ENCODE measurements at places on chromosomes 16 and 17. TPM values are rescaled to one million over a fixed set of nuclear protein-coding genes. Genes with fewer than 3 reads are reported as not detected.

HAPSTR1 gene
- 28.0 TPM for total RNA-seq

TAF1C gene
- total RNA-seq: 27.9 TPM

KRT36 gene
- total RNA-seq: not detected

CCL22 gene
- not detected for total RNA-seq

CACNG1 gene
- total RNA-seq: not detected

TMEM97 gene
- 49.5 TPM for total RNA-seq

SBK1 gene
- 0.38 TPM for total RNA-seq

ASGR1 gene
- 0.82 TPM for total RNA-seq

ERAL1 gene
- 85.9 TPM for total RNA-seq

BAIAP3 gene
- 0.86 TPM for total RNA-seq

KRTAP9-2 gene
- total RNA-seq: not detected

C16orf96 gene
- total RNA-seq: not detected

ATP2A1 gene
- total RNA-seq: 2.7 TPM

ABI3 gene
- total RNA-seq: not detected

SPATA32 gene
- total RNA-seq: 0.17 TPM

BCAR1 gene
- 82.8 TPM for total RNA-seq

SLC35G6 gene
- not detected for total RNA-seq

CACNA1G gene
- 4.6 TPM for total RNA-seq

STAC2 gene
- 0.14 TPM for total RNA-seq

FLCN gene
- total RNA-seq: 33.2 TPM

NLRC3 gene
- total RNA-seq: 0.05 TPM

GLP2R gene
- 14.7 TPM for total RNA-seq

SLC5A11 gene
- total RNA-seq: 0.66 TPM

USP32 gene
- 37.5 TPM for total RNA-seq

GJD3 gene
- total RNA-seq: 1.2 TPM

PDE6G gene
- 2.5 TPM for total RNA-seq

SLFN13 gene
- 4.2 TPM for total RNA-seq

AANAT gene
- total RNA-seq: 0.29 TPM

KRT33B gene
- total RNA-seq: 0.05 TPM

DNAAF8 gene
- total RNA-seq: 2.0 TPM

GDPD3 gene
- 2.2 TPM for total RNA-seq

KRTAP4-9 gene
- not detected for total RNA-seq

Data from A549 treated with CpdA at 1 μM for 4 hours (cell line).